ENCODE measurements at places on chromosomes 2 and 18.

- no peak for DNase-seq
Observed at GRCh38 chr18:6414118-6414722, 491 bp downstream of the L3MBTL4 start.

DNA sequence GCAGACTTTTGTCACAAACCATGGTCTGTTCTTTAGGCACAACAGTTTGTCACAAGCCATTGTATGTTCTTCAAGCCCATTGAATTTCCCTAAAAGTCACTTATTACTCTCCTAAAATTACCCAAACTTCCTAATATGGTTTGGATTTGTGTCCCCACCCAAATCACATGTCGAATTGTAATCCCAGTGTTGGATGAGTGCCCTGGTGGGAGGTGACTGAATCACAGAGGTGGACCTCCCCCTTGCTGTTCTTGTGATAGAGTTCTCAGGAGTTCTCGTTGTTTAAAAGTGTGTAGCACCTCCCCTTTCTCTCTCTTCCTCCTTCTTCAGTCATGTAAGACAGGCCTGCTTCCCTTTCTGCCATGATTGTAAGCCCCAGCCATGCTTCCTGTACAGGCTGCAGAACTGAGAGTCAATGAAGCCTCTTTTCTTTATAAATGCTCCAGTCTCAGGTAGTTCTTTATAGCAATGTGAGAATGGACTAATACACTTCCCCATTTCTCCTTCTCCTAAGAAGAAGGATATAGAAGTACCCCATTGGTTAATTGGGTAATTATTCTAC lies 11.2 kb upstream of the GYPC start:
- no peak for DNase-seq

GRCh38 chr18:49494660-49495059 lies 7.6 kb upstream of the C18orf32 start:
- DNase-seq = peak; percentile 56

DNA sequence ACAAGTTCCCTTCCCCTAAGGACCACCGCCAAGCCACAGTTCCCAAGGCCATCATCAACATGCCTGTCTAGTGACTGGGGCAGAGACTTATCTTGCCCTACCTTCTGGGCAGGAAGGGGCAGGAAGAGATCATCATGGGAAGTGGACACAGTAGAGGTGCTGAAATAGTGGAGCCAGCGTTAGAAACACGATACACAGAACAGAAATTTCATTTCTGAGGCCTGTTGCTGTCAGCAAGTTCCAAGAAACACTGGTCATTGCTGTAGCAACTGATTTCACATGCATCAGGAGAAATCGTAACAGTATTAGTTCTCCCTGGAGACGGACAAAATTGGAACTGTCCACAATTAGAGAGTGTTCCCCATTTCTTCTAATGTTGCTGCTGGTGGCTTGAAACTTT lies 83.0 kb downstream of the COLEC12 start:
- no peak for DNase-seq

DNA sequence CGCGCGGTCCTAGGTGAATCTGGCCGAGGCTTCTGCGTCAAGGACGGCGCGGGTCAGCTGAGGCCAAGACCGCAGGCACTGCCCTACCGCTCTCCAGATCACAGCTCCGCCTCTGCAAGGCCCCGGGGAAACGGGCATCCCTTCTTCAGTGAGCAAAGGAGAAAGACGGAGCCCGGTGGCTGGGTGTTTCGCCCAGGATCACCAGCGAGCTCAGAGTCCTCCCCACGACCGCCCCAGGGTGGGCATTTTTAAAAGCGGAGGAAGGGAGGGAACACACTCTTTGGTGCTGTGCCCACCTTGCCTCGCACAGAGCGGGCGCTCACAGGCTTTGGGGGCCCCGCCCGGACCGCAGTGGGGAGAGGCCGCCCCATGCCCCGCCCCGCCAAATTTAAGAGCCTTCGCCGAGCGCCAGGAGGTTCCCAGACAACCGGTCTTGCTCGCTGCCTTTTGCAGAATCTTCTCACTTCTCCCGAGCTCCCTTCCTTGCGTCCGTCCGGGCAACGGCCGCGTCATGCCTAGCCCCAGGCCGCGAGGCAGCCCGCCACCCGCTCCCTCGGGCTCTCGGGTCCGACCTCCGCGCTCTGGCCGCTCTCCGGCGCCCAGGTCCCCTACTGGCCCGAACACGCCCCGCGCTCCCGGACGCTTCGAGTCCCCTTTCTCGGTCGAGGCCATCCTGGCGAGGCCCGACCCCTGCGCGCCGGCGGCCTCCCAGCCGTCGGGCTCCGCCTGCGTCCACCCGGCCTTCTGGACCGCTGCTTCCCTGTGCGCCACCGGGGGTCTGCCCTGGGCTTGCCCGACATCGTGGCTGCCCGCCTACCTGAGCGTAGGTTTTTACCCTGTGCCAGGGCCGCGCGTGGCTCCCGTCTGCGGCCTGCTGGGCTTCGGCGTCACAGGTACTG lies at the start of gene NOTO:
NOTO (plus strand) TSS at position 419 of the 899 bp plus-strand sequence; CDS start at position 512, 93 bp downstream.
- DNase-seq = no peak

DNA sequence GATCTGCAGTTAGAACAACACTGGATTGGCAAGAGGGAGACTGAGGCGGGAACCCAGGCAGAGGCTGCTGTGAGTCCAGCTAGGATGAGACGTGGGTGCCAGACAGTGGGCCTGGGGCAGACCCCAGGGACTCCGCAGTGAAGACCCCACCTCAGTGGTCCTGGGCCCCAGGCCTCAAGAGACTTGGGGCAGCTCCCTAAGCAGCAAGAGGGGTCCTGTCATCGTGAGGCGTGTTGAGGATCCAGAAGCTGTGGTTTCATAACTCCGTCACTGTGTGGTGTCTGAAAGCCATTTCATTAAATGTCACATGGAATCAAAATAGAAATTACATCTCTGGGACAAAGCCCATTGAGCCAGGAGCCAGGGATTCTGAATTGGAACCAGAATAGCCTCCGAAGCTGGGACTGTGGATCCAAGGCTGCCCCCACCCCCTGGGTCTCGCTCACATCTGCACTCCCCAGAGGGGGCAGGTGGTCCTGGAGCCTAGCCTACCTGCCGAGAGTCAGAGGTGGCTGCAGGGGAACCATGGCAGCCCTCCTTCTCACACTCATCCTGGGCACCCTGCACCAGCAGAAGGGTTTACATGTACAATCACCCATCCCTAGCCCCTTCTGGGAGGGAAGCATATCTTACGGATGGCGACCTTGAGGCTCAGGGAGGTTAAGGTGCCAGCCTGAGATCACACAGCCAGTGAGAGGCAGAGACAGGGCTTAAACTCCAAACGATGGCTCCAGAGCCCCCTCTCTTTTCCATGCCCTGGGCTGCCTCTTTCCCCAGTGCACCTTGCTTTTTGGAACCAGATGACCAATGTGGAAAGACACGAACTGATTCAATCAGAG lies 23.2 kb downstream of the RRM2 start:
- DNase-seq = no peak

- DNase-seq = no peak
Observed at GRCh38 chr2:216525972-216526371, 27.3 kb downstream of the RPL37A start.

DNA sequence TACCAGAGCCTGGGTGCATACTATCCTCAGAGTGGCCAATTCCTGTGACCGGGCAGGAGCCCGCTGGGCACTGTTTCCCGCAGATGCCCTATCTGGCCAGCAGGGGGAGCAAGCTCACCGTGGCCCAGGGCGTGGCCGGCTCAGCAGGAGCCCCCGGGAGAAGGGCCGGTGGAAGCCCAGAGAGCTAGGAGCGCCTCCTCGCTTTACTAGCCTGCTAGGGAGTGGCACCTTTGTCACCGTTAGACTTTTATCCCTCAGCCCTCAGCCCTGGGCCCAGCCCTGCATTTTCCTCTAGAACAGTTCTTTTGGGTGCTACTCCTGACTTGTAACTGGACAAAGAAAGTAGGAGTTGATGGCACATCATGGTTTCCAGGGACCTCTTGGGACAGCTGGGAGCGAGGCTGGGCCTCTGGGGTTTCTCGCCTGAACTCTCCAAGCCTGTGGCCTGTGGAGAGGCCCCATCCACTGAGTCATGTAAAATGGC lies 24.0 kb downstream of the TMEM177 start:
- peak; percentile 58 for DNase-seq

- DNase-seq = peak; percentile 71
Observed at GRCh38 chr18:12679183-12679786, 21.4 kb upstream of the SPIRE1 start.

- DNase-seq = no peak
Observed at GRCh38 chr2:62227386-62228075, 31.6 kb downstream of the B3GNT2 start.

DNA sequence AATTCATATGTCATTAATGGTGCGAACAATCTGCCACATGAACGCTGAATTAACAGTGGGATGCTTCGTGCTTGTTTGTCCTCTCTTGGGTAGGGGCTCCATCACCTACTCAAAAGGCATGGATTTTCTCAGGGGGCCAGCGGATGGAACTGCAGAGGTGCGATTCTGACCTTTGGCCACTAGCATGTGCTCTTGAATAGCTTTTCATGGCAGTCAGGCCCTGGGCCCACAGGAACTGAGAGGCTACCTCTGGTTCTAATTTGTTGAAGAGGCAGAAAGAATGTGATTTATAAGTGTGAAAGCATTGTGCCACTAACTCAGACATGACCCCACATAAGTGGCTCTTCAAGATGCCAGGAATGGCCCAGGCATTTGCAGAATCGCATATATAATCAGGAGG lies 283.2 kb downstream of the INSIG2 start:
- DNase-seq = peak; percentile 80

GRCh38 chr2:119517433-119517832 lies 6.8 kb downstream of the SCTR start:
- peak; percentile 35 for DNase-seq

DNA sequence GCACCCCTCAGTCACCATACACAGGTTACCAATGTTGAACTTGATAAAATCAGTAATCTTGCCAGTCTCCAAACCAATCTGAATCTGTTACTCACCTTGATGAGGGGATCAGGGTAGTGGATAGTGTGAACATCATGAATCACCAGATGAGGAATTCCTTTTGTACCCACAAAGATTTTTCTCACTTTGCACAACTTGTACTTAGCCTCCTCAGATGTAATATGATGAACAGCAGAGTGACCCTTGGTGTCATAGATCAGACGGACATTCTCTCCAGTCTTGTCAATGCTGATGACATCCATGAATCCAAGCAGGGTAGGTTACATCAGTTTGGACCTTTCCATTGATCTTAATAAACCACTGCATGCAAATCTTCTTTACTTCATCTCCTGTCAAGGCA lies 54.7 kb downstream of the MDH1 start:
- DNase-seq = peak; percentile 78

- peak; percentile 80 for DNase-seq
Observed at GRCh38 chr2:11477994-11478393, 12.0 kb upstream of the E2F6 start.

DNA sequence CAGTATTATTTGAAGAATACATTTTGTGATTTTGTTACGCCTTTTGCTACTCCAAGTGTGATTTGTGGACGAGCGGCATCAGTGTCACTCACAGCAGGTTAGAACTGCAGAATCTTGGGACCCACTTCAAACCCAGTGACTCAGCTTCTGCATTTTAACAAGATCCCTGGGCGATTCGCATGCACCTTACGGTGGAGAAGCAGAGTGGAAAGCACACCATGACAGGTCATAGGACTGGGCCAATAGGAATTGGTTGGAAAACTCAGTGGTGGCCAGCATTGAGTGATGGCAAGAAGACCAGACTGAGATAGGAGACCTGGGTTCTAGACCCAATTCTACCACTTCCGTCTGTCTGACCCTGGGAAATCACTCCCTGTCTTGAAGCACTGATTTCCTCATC lies 26.3 kb downstream of the CTLA4 start:
- no peak for DNase-seq

DNA sequence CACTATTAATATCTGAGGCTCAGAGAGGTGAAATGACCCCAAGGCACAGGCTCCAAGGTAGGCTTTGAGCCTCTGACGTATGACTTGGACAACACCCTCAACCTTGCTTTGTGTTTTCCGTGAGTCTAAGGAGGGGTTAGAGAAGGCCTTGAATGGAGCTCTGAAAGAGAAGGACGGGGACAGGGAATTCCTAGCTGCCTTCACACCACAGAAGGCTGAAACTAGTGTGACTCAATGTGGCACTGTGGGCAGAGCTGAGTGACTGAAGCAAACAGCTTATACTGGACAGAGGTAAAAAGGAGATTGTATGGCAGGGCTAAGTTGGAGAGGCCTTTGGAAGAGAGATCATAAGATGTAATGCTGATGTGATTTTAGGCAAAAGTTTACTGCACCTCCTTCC lies 3.5 kb upstream of the NCK2 start:
- no peak for DNase-seq

- DNase-seq = no peak
Observed at GRCh38 chr18:62588217-62588616, 65.4 kb downstream of the ZCCHC2 start.

DNA sequence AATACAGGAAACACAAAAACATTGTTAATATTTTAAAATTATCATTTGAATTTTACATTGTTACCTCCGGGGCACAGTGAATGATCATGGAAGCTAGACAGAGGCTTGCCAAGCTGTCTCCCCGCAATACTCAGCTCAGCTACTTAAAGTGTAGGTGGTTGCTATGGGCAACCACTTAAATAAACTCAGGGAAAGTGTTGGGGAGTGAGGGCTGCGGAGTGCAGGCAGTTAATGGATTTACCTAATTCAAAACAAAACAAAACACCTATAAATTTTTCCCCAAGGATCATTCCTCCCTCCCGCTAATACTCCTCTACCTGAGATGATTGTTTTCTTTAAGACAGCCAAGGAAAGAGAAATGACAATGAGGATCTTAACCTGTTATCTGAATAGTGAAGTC lies 349.5 kb downstream of the TGIF1 start:
- no peak for DNase-seq

- DNase-seq = no peak
Observed at GRCh38 chr2:161952783-161953191, 121.2 kb downstream of the DPP4 start.

- peak; percentile 59 for DNase-seq
Observed at GRCh38 chr2:40450066-40450795, 1.7 kb downstream of the SLC8A1 start.

DNA sequence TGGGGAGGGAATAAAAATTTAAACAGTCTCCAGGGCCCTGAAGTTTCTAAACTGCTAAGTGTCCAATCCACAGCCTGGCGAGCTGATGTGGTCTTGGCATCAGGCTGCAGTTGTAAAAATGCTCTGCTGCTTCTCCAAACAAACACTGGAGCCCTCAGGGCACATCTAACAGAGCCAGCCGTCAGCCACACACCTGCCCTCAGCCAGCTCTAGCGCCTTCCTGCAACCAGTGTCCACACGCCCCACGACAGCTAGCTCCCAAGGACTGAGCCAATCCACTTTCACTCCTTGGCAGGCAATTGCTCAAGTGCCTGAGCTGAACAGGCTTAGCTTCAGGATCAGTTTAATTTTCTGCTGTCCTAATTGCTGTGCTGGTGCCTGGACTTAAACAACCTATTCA lies 446.4 kb upstream of the RAB12 start:
- no peak for DNase-seq

- DNase-seq = no peak
Observed at GRCh38 chr2:223700221-223700620, 98.1 kb upstream of the SCG2 start.

- DNase-seq = peak; percentile 80
Observed at GRCh38 chr18:58223717-58224424, 179.8 kb downstream of the NEDD4L start.

Measured in fibroblast of upper back skin (primary cell).